ENCODE measurements at places on chromosomes 2 and 18. TPM values are rescaled to one million over a fixed set of nuclear protein-coding genes. Genes with fewer than 3 reads are reported as not detected.

- DNase-seq, result no peak
Measured at GRCh38 chr2:125554956-125555355, 1101.0 kb upstream of the GYPC start.

DNA sequence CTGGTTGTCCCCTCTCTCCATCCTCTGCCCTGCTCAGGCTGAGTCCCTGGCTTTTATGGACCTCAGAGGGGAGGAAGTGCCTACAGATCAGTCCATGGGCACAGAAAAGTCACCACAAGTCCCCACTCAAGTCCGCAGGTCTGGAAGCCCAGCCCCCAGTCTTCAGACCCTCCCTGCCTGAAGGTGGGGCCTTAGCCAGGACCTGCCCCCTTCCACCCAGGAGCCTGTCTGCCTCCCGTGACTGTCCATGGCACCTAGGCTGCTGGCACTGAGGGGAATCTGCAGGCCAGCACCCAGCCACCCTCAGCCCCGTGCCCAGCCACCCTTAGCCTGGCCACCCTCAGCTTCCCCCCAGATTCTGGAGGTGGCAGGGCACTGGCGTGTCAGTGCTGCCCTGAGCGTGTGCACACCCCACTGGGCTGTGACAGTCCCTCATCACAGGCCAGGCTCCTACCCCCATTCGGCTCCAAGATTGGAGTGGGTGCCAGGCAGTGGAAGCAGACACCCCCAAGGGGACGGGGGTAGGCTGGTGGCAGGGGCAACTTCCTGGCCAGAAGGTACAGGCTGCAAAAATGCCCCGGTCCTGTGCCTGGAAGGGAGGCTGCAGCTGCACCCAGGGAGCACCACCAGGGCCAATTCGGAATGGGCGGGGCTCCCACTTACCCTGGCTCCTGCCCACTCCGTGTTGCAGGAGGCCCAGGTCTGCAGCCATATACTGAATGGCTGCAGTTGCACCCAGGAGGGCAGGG lies 154.7 kb upstream of the RMP24 start:
- peak; percentile 74 for DNase-seq

DNA sequence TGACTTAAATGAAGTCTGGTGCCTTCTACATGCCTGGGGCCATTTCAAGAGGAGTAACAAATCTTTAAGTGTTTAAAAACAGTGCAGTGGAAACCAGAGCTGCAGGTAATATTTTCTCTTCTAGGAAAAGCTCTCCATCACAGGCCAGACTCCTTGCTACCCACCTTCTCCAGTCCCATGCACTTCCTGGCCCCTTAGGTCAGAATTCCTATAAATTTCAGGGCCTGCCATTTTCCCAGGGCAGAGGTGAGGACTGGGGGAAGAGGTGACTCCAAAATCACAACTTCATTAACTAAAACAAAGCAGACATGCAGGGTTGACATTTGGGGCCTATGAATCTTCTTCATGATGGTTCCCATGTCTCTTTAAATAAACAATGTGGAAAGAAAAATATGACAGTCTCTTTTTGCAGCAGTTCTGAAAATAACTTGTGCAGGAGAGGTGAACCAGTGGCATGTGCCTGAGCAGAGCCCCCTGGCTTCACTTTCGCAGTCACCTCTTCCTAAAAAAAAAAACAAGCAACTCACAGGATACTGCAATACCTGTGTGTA lies 63.7 kb upstream of the TANC1 start:
- peak; percentile 74 for DNase-seq

DNA sequence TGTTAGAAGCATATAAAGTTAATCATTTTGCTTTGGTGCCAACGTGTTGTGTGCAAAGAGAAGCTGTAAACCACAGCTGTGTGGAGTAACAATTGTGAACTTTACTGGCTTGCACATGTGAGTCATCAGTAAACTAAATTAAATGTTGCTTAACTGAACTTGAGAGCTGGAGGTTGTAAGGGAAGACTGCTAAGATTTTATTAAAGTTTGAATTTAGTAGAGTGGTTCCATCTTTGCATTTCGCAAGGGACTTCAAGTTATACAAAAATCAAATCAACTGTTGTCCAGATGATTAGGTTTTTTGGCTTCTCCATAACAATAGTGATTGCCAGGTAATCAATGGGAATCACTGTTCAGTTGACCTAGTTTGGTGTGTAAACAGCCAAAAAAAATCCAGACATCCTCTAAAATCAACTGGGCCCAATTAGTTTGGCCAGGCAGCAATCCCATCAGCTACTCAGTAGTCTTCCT lies 247.4 kb downstream of the MYO3B start:
- DNase-seq, result no peak

- no peak for DNase-seq
Measured at GRCh38 chr2:118565786-118566540, 281.5 kb downstream of the EN1 start.

DNA sequence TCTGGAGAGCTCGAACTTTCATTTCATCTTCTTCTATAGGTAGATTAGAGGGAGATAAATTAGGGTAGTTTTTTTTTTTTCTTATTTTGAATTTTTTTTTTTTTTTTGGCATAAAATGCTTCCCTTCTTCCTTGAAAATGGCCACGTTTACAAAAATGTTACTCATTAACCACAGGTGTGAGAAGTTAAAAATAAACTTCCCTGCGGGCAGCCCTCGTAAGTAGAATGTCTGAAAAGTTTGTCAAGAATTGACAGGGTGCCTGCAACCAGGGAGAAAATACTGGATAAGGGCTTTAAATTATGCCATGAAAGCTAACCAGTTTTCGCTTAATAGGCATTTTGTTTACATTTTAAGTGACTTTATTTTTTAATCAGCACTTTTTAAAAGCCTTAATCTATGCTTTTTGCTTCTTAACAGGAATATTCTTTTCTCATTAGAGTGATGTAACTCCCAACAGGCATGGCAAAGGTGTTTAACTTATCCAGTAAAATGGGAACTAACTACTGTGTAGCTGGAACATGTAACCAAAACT lies 4.2 kb upstream of the FN1 start:
- no peak for DNase-seq

GRCh38 chr18:7090771-7091170 lies 26.8 kb downstream of the LAMA1 start:
- DNase-seq, result no peak

GRCh38 chr18:77002496-77002895 lies 130.1 kb downstream of the MBP start:
- no peak for DNase-seq

- no peak for DNase-seq
Measured at GRCh38 chr2:82282111-82282882, 1977.7 kb upstream of the LRRTM1 start.

DNA sequence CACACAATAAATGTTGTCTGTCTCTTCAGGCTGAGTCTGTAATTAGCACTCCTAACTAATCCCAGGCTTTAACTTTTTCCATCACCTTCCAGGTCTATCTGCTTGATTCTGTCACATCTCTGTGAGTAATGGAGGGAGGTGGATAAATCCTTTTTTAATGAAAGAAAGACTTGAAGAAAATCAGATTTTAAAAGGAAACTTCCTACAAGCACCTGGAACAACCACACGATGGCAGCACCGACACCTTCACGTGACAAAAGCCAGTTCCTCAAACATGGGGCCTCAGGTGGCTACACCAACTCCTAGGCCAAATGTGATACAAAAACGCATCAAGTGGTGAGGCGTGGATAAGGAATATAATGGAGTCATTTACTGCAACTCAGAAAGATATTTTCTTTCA lies 41.8 kb downstream of the TGFBRAP1 start:
- DNase-seq, result no peak

DNA sequence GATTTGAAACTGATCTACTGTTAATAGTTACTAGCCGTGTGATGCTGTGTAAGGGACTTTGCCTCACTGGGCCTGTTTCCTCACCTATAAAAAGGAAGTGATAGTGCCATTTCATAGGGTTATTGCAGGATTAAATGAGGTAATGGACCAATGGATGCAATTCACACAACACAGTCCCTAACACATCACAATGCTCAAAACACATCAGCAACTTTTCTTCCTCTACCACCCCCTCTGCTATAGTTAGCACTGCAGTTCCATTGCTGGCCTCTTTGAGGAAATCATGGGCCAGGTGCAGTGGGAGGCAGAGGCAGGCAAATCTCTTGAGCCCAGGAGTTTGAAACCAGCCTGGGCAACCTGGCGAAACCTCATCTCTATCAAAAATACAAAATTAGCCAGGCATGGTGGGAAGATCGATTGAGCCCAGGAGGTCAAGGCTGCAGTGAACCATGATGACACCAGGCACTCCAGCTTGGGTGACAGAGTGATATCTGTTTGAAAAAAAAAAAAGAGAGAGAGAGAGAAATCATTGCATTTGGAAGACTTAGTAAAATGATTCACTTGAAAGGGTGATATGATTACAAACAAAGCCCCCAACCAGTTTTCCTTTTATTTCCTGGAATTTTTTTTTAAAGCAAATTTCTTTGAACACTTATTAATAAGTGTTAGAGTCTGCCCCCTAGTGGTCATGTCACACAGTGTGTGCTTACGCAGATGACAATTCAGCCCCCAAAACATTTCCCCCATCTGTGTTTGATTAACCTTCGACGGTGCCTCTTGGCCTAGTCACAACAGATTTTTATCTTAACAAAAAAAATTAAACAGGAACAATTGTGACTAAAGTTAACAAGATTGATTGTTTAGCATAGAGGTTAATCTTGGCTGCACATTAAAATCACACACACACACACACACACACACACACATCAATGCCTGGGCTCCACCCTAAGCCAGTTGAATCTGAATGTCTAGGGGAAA lies 88.6 kb upstream of the BCL11A start:
- no peak for DNase-seq

DNA sequence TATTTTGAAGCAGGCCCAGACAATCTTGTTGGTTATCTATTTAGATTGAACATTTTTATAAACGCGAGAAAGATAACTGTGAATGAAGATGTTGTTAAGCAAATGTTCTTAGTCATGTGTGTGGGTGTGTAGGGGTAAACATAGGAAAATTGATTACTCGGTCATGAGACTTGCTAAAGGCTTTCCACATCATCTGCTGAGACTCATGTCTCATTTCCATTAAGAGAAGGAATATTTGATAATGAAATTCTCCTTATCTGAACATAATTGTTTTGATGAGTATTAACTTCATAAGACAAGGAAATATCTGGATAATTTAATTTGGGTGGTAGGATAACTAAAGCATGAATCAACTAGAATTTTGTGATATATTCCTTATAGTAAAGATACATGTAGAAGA lies 19.7 kb downstream of the CCDC102B start:
- no peak for DNase-seq

GRCh38 chr2:115921541-115921940 lies 1479.1 kb downstream of the DPP10 start:
- no peak for DNase-seq

- DNase-seq, result no peak
Measured at GRCh38 chr2:64632835-64633819, 20.6 kb downstream of the SERTAD2 start.

GRCh38 chr2:197416268-197416667 lies 18.6 kb downstream of the SF3B1 start:
- no peak for DNase-seq

DNA sequence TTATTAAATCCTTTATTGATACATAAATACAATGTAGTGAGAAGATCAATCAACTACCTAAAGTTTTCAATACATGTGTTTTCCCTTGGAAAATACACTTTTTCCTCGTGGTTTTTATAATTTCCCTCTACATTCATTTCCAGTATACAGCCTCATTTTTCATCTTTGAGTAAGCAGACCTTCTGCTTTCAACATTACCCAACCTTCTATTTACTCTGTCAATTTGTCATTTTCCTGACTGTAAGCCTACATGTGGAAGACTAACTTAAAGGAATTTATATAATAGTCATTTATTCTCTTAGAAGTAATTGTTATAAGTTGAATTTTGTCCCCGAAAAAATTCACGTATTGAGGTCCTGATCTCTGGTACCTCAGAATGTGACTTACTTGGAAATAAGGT lies 594.0 kb downstream of the NUP35 start:
- DNase-seq, result no peak

- no peak for DNase-seq
Measured at GRCh38 chr2:25558262-25558661, 115.1 kb downstream of the DTNB start.

- DNase-seq, result no peak
Measured at GRCh38 chr2:1826226-1826905, 82.1 kb upstream of the PXDN start.

GRCh38 chr2:227460833-227461232 lies 11.1 kb upstream of the AGFG1 start:
- DNase-seq, result no peak

ASIC4 gene
- not detected for total RNA-seq

CNTNAP5 gene
- not detected for total RNA-seq

SOCS6 gene
- 19.7 TPM for total RNA-seq

DSG2 gene
- total RNA-seq, result 1.2 TPM

NPPC gene
- total RNA-seq, result not detected

MC5R gene
- total RNA-seq, result not detected
